GM04503 (cell line): ENCODE measurements at places on chromosomes 5 and 9.
A peak's percentile ranks its signal among the peaks of the same experiment; 100 is the strongest.

GRCh38 chr5:110681953-110682352 is 44.5 kb downstream of the TMEM232 start:
- no peak for DNase-seq

- peak; percentile 6 for DNase-seq
Measured at GRCh38 chr9:33721674-33722358, 73.5 kb upstream of the PRSS3 start.

DNA sequence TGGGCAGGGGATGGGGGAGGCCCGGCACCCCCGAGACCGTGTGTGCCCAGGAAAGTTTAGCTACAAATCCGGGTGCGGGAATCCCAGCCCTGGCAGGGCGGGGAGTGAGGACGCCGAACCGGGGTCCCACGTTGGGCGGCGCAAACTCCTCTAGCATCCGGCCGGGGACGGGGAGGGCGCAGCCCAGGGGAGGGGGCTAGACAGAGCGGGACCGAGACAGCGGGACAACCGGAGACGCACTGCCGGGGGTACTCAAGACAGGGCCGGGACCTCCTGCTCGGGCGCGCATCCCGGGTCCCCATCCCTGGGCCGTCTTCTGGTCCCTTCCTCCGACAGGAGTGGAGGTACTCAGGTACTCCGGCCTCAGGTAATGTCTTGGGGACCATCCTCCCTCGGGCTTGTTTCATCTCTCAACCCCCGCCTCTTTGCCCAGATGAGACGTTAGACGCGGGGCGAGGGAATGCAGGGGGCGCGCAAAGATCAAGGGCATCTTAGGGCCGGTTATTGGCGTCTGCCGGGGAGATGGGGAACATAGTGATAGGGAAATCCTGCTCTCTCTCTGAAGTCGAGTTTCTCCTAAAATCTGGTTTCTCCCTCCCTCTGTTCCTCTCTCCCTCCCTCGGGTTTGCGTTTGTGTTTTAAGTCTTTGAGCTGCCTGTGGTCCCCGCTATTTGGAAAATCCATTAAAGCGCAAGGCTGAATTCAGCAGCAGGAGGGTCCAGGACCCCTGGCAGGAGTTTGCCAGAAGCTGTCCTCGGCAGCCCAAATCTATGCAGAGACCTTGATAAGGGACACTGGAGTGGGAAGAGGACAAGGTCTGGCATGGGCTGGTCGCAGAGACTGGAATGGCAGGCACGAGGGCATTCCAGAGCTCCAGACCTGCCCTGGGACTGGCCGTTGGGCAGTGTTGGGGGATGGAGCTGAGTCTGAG is 815 bp downstream of the PDZD2 start:
- no peak for DNase-seq

DNA sequence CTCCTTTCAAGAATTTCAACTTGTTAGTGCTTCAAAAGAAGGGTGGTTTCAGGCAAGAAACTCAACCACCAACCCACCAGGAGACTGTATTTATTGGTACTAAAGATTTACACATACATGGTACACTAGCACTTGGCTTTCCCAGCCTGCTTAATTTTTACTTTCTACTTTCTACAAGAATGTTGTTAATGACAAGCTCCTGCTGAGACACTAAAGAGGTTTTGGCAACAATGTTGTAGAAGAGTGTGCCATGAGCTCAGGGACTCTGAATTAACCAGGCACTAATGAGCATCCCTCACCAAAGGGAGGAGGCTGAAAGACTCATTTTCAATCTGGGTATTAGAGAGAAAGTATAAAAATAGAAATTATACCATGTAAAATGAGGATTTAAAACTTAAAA is 195.0 kb downstream of the KIAA0825 start:
- no peak for DNase-seq

DNA sequence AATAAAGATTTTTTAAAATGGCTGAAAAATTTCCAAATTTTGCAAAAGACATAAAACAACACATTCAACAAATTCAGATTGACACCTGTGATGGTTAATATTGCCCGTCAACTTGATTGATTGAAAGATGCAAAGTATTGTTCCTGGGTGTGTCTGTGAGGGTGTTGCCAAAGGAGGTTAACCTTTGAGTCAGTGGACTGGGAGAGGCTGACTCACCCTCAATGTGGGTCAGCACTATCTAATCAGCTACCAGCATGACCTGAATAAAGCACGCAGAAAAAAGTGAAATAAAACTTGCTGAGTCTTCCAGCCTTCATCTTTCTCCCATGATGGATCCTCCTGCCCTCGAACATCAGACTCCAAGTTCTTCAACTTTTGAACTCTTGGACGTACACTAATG is 868.0 kb upstream of the CTNND2 start:
- DNase-seq = no peak

DNA sequence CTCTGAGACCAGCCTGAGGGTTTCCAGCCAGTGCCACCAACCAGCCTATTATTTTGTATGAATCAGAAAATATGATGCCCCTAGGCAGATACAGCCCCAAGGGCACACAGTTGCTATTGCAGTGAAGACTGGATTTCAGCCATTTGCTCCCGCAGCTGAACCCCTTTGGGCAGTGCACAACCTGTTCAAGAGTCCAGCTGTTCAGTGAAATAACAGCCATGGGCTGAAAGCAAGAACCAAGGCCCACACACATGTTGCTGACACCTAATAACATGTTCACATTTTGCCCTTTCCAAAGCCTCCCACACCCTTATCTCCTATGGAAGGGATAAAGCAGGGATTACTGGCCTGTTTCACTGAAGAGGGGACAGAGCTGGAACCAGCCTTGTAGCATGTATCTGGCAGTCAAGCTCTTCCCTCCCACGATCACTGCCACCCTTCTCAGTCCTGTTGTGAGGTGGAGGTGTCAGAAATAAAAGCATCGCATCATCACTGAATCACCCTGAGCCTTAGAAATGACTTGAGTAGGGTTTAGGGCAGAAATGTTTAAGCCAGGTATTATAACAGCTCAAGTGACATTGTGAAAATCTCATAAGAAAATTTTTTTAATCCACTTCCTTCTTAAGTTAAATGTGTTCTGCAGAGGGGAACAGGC is 137.1 kb upstream of the FSTL4 start:
- DNase-seq = no peak

GRCh38 chr5:111233052-111233374 is 8.8 kb downstream of the CAMK4 start:
- DNase-seq = no peak

- DNase-seq = no peak
Measured at GRCh38 chr5:180720486-180720885, 19.4 kb downstream of the OR2Y1 start.

DNA sequence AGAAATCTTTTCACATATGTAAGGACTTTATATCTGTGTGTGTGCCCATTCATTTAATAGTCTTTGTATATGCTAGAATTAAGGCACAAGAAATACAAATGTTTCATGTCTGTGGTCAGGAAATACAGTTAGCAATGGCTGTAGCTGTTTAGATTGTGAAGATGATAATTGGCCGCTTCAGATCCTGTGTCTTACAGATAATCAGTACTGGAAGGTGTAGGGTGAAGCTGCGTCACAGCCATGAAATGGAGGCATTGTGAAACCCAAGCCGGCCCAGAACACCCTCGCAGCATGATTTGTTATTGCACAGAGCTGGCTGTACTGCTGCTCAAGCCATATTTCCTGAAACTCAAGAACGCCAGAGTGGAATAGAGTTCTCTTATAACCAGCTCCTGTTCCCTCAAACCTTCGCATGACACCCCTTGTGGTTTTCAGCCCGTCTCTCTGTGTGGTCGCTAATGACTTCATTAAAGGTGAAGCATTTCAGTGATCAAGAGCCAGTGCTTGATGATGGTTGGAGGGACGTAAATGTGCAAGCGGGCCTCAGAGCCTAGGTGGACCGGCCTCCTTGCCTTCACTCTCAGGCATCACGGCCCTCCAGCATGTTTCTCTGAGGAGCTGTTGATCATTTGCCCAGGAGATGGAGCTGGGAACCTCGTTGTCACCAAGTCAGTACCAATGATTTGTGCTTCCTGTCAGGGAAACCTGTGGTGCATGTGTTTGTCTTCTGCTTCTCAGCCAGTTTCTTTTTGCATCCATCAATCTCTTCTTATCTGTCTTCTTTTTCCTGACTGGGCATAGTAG is 80.1 kb downstream of the F2RL2 start:
- no peak for DNase-seq

DNA sequence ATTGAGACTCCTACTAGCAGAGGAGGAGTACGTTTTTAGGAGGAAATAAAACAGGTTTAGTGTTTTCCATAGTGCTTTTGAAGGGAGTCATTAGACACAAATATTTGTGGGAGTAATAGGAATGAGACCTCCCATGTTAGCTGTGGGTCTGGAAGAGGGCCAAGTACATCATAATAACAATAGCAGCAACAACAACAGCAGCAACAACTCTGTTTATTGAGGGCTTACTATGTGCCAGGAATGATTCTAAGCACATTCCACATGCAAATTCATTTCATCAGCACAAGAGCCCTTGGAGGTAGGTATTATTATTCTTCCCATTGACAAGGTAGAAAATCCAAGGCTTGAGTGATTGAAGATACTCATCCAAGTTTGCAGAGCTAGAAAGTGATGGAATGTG is 384.2 kb upstream of the RPS23 start:
- no peak for DNase-seq

- no peak for DNase-seq
Measured at GRCh38 chr9:73269430-73270101, 117.9 kb downstream of the ANXA1 start.

DNA sequence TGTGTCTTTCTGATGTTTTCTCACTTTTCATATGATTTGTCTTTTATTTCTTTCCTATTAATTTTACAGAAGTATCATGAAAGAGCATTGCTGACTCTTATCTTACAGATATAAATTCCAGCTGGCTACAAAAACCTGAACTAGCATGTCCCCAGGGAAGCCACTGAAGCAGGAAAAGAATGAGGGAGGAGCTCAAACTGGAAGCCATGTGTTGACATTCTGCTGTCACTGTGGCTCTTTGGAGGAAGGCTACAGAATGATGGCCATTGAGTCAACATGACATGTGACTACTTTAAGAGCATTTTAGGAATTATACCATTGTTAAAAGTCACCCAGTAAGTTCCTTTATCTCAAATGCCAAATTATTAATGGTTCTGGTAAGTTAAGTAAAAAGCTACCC is 638.3 kb upstream of the DMAC1 start:
- DNase-seq = no peak

GRCh38 chr9:15299374-15299939 is 7.6 kb downstream of the TTC39B start:
- no peak for DNase-seq

DNA sequence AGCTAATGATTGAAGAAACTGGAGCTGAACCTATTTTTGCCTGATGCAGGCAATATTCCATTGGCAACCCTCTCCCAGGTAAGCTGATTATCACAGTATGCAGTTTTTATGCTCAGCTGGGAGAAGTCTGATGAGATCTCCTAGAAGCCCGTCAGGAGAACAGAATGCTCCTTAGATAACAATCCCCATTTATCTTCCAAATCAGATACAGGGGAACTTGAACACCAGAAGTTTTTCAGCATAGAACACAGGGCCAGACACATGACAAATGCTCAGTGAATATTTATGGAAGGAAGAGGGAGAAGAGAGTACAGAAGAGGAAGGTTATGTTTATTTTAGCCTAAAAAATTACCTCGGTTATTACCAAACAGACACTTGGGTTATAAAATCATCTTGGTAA is 37.9 kb downstream of the CFAP90 start:
- DNase-seq = no peak

DNA sequence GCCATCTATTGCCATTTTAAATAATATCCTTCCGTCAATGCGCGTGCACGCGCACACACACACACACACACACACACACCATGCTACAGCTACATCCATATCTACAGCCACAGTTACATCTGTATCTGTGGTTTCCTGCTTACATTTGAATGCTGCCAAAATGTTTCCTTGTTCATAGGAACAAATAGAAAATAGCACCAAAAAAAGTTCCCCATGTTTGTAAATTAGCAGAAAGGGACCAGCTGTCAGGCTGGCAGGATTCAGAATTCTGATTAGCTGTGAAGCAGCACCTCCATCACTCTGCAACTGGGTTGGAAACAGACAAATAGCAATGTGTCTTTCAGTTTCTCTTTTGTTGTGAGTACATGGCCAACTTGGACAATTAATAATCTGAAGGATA is 601.5 kb downstream of the IRX1 start:
- DNase-seq = no peak

DNA sequence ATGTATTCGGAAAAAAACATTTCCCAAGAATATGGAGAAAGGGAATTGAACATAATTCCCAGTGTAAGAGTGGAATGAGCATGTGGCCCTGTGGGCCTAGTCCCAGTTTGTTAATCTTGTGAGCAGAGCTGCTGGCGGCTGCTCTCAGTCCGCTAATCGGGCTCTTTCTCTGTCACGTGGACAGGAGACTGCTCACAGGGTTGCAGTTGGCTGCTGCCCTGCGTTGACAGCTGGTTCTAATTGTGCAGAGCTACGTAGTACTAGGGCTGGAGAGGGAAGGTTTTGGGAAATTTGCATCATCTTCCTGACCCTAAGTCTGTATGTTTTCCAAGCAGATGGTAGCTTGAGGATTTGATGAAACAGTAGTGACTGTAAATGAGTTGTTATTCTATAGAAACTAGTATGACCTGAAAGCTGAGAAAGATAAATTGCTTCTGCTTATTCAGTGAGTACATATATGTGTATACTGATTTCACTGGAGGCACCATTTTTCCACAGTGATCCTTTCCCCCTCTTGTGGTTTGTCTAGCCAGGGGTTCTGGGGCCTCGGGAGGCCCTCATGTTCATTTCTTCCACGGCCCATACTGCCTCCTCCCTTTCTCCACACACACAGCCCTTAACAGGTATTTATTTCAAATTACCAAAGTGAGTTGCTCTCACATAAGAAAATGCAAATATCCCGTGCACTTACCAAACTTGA is 100.6 kb downstream of the ANGPTL2 start:
- peak; percentile 95 for DNase-seq

GRCh38 chr5:163089230-163089629 is 348.2 kb upstream of the CCNG1 start:
- DNase-seq = no peak

DNA sequence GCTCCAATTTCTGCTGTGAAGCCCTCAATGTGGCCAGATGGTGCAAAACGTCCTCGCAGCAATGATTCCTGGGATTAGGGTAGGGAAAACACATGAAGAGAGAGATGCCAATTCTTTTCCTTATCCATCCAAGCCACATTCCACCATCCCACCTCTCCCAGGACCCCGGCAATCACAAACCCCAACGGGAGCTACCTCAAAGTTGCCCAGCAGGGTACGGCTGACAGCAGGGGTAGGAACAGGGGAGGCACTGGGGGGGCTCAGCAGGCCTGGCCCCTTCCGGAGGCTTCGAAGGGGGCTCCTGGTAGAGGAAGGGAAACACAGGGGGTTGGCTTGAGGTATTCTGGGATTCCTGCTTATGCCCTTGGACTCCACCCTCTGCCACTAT is 3.4 kb upstream of the STOML2 start:
- no peak for DNase-seq

DNA sequence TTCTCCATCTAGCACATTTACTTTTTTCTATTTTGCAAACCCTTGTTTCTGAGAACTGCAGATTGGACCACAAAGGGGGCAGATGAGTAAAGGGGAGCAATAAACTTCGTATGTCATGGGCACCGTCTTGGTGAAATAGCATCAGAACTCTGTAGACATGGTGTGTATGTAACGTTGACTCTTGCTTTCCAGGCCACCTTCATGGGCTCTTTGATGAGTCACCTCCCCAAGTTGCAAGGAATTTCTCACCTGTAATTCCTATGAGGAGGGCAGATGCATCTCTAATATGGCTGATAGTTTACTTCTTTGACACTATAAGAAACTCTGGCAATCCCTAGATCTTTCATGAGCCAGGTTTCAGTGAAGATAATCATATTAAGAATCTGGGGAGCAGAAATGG is 163.4 kb upstream of the PLPPR1 start:
- DNase-seq = no peak
